NCI-H1436 (cell line): ENCODE measurements at places on chromosomes 5 and 9.

- no peak for DNase-seq
Measured at GRCh38 chr9:71693607-71694006, 74.7 kb downstream of the CEMIP2 start.

- no peak for DNase-seq
Measured at GRCh38 chr5:166883016-166883415, 1408.4 kb upstream of the WWC1 start.

GRCh38 chr9:121192518-121192917 lies 9.2 kb downstream of the RAB14 start:
- DNase-seq = no peak

GRCh38 chr5:119470851-119471451 lies 18.7 kb downstream of the HSD17B4 start:
- no peak for DNase-seq

GRCh38 chr5:111655169-111655924 lies 101.6 kb downstream of the NREP start:
- DNase-seq = no peak

DNA sequence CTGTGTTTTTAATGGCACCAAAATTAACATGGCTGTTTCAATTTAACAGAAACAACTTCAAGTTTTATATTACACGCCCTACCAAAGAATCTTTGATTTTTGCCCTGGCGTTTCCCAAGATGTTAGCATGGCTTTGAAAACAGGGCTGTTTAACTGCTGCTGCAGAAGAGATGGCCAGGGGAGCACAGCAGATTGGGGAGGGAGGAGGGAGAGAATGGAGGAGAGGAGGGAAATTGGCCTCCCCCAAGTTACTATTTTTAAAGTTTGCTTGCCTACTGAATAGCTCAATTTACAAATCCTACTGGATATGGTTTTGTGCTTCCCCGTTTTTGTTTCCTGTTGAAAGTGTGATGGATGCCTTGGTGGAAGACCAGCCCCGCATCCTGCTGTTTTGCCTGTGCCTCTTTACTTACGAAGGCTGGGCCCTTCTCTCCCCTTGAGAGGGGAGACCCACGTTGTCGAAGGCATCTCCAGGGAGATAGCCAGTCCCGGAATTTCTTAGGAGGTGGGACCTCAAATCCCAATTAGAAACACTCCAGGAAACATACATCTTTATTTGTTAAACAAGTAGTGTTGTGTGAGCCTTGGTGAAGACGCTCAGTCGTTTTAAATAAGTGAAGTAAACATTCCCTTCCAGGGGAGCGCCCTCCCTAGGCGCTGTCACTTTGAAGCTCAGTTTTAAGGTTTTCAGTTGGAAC lies 98.6 kb downstream of the AOPEP start:
- DNase-seq = no peak

DNA sequence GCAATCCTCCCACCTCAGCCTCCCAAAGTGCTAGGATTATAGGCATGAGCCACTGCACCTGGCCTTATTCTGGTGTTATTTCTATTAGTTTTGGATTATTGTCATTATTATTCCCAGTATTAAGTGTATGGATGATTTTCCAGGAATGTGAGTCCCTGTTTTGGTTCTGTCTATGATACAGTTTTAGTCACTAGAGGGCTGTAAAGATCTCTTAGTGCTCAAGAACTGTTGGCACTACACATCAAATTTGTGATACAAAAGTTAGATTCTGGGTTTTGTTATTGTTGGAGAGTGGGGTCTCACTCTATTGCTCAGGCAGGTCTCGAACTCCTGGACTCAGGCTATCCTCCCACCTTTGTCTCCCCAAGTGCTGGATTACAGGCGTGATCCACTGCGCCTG lies 12.1 kb downstream of the CCL28 start:
- no peak for DNase-seq

- no peak for DNase-seq
Measured at GRCh38 chr5:123455640-123456039, 32.4 kb upstream of the CEP120 start.

- no peak for DNase-seq
Measured at GRCh38 chr5:31671339-31671741, 32.4 kb downstream of the PDZD2 start.

GRCh38 chr5:40606077-40606765 lies 73.5 kb upstream of the PTGER4 start:
- DNase-seq = no peak

DNA sequence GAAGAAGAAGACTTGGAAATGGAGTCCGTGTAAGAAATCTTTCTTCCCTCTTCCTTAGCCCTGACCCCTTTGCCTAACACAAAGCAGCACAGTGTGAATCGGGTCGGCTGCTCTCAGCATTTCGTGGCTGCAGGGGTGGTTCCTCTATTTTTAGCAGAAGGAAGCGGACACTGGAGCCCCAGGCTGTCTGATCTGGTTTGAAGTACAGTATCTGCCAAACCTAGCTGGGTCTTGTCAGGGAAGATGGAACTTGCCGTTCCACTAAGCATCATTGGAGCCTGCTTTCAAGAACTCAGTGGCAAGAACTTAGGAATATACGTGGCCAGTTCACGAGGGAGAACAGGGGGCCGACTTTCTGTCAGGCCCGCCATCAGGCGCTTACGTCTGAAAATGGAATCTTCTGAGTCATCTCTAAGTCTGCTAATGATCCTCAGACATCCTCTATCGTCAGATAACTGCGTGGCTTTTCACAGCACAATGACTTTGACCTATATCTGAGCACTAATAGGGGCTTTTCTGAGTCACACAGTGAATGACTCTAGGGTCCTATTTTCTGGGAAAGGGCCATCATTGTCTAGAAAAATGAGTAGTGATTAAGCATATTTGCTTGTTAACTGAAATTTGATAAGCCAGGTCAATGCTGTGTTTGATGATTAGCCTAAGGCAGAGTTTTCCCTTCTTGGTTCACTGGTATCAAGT lies 43.3 kb upstream of the NCS1 start:
- DNase-seq = peak; percentile 40

- DNase-seq = no peak
Measured at GRCh38 chr9:97737429-97737828, 40.3 kb upstream of the XPA start.

DNA sequence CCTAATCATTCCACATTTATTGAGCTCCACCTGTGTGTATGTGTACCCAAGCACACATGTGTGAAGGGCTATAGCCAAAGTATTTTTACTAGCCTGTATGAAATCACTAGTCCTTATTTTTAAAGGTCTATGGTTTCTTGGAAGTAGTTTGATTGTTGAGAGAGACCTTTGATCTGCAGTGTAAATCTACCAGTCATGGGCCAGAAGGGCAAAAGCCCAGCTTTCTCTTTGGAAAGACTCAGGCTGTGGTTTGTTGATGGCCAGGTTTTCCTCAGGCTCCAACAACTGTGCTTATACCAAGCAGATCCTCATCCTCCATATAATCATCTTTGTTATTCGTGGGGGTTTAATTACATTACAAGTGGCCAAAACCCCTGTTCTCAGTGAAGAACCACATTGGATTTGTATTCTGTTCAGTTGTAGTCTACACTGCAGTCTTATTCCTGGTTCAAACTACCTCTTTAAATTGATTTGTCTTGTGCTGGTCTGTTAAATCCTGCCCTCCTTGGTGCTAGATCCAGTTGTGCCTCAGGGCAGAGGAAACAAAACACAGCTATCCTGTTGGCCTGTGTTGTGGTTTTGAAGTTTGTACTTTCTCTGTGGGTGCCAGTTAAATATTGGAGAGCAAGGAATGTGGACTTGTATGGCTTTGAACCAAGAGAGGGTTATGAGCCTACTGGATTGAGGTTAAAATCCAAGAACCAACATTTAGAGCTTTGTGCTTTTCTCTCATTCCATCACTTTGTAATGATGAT lies 13.3 kb downstream of the CDC26 start:
- no peak for DNase-seq

DNA sequence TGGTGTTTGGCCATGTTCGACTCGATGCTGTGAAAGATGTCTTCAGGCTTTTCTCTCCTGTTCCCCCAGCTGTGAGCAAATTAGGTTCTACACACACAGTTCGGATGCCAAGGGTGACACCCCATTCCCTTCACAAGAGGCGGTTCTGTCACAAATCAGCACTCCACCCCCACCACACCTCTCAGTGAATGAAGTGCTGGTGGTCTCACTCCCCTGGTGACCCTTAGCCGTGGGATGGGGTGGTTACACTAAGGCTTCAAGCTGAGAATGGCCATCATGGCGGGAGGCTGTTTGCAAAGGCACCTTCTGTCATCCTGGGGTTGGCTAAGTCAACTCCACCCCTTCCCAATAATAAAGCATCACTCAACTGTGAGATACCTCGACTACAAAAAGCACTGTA lies 26.4 kb downstream of the AMBP start:
- DNase-seq = no peak

DNA sequence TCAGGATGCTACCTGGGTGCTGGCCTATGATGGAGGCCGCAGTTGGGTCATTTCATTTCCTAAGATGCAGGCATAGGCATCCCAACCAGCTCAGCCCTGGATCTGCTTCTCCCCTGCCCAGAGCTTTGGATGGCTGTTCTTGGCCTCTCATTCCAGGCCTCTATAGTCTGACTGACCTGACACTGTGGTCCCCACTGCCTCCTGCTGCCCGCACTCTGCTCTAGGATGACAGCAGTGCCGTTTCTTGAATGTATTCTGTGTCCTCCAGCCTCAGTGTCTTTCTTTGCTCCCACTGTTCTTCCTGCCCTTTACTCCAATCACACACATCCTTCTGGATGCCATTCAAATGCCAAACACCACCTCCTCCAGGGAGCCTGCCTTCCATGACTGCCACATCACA lies 235.7 kb downstream of the HSPA4 start:
- peak; percentile 12 for DNase-seq

- DNase-seq = no peak
Measured at GRCh38 chr9:68500457-68501381, 40.0 kb downstream of the TMEM252 start.

GRCh38 chr5:103502662-103503061 lies 59.9 kb downstream of the NUDT12 start:
- no peak for DNase-seq

DNA sequence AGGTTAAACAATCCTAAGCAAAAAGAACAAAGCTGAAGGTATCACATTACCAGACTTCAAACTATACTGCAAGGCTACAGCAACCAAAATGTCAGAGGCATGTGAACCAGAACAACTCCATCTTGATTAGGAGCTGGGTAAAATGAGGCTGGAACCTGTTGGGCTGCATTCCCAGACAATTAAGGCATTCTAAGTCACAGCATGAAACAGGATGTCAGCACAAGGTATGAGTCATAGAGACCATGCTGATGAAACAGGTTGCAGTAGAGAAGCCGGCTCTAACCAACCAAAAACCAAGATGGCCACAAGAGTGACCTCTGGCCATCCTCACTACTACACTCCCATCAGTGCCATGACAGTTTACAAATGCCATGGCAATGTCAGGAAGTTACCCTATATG lies 252.0 kb downstream of the RASEF start:
- DNase-seq = no peak

DNA sequence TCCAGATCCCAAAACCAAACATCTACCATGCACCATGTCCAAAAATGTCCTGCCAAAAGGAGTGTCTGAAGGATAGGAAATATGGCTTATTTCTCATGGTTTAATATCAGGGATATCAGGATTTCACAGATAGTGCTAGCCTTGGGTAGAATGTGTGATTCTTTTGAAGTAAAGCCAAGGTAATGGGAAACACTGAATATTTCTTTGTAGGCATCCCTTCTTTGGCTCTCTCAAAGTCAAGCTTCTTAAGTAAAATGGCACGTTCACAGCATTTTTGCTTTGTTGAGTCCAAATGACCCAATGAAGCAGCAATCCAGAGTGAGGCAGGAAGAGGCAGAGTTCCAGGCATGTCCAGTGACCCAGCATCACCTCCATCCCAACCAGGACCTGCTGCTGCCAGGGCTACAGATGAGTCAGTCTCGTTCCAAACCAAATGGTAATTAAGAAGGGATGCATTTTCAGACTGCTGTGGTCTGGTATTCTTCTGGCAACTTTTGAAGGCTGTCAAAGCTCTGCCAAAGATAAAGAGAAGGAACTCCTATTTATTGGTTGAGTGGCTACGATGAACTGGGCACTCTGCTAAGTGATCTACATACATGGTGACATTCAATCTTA lies 678.8 kb upstream of the KLF4 start:
- DNase-seq = no peak

GRCh38 chr5:9231842-9232241 lies 314.0 kb downstream of the SEMA5A start:
- no peak for DNase-seq

GRCh38 chr9:87193925-87194868 lies 246.9 kb upstream of the GAS1 start:
- DNase-seq = no peak

GRCh38 chr9:97786341-97786740 lies 66.7 kb upstream of the FOXE1 start:
- DNase-seq = no peak

DNA sequence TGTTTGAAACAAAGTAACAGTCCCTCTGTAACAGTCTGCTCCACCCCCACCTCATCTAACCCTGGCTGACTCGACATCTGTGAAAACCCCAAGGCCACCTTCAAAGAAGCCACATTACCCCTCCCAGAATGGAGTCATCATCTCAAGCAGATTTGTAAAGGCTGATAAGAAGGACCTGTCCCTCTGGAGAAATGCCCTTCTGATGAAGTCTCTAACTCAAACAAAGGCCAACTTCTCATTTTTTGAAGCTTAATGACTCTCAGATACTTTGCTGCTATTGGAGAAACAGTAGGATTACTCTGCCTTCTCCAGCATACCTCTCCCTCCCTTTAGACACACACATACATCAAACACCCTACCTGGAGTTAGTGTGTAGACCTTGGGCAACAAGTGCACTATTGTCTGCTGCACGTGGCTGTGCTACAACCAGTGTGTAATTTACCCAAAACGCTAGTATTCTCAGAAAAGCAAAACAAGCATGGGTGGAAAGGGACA lies 5.3 kb upstream of the SUSD1 start:
- DNase-seq = no peak

DNA sequence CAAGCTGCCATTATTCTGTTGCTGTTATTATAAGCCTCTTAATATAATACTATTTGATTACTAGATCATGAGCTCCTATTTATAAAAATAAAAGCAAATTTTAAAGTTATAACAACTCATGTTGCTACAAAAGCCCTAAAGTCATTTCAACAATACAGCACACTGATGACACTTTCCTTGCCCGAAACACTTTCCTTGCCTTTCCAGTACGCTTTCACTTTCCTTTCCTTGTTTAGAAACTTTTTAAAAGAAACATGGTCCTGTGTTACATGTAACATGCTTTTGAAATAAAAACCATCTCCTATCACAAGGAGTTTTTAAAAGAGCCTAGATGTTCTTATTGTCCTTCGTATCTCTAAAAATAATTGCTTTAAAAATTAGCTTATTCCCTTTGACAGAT lies 688.4 kb downstream of the PTPRD start:
- DNase-seq = no peak

DNA sequence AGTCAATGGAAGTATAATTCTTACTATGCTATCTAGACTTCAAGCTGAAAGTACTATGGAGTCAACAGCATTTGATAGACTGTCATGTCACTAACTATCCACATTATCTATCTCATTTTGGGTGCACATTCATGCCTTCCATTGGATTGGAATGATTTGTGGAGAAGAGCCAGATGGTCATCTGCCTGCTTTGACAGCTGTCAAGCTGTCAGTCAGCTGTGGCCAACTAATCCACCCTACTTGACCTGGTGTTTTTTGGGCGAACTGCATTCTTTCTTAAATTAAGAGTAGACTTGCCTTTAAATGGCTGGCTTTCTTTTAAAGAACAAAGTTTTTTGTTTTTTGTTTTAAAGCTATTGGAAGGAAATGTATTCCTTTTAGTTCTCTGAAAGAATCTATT lies 151.5 kb downstream of the DCP2 start:
- DNase-seq = no peak

- no peak for DNase-seq
Measured at GRCh38 chr9:114981063-114981462, 50.7 kb upstream of the TNFSF8 start.

GRCh38 chr5:43041669-43042175 lies 1.6 kb upstream of the ANXA2R start:
- DNase-seq = peak; percentile 51
